MV-4-11 (cell line): ENCODE measurements at places on chromosomes 6 and 20.

GRCh38 chr6:130167655-130168054 lies 55.1 kb downstream of the SAMD3 start:
- DNase-seq = peak; percentile 62

DNA sequence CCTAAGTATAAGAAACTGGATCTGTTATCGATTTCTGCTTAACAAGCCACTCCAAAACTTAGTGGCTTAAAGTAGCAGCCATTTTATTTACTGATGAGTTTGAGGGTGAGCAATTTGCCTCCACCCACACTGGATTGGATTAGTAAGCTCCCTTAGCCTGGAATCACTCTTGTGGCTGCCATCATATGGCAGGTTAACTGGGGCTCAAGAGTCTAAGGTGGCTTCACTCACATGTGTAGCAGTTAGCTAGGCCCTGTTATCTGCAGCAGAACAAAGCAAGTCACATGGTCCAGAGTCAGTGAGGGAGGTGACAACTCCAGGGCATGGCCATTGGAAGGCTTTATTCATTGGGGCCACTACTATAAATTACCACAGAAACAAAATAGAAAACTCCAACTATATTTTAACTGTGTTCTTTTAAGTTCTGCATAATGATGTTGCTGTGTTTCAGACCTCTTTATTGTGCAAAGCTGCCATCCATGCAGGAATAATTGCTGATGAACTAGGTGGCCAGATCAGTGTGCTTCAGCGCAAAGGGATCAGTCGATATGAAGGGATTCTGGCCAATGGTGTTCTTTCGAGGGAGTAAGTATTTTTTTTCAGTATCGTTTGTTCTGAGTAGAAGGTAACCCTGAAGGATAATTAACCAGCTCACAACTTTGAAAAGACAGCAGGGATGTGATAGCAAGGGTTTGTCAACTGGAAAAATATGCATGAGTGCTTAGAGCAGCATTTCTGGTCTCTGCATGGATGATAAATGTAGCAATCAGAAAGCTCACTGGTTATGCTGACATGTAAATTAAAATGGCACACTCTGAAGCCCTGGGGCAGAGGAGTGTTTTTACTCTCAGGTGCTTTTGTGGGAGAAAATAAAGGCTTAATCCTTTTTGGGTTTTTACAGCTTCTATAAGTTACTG lies 49.6 kb downstream of the DCBLD1 start:
- no peak for DNase-seq

- no peak for DNase-seq
Observed at GRCh38 chr6:69555088-69555638, 241.6 kb downstream of the LMBRD1 start.

DNA sequence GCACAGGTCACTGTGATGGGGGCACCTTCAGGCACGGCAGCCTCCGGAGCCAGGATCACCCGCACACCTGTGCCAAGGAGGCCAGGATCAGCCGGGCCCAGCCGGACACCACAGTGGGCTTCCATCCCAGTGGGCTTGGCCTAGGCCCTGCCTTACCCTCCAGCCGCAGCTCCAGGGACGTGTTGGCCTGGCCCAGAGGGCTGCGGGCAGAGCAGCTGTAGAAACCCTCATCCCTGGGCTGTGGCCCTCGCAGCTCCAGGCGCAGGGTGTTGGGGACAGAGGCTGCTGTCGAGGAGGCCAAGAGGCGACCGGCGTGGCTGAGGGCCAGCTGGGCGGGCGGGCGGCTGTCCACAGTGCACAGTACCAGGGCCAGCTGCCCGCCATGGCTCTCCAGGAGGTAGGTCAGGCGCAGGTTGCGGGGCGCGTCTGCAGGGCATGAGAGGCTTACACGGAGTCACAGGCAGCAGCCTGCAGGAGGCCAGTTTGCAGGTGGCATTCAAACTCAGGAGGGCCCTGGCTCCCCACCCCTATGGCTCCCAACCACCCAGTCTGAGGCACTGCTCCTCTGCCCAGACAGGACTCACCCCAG lies 11.0 kb upstream of the ADAM33 start:
- no peak for DNase-seq

DNA sequence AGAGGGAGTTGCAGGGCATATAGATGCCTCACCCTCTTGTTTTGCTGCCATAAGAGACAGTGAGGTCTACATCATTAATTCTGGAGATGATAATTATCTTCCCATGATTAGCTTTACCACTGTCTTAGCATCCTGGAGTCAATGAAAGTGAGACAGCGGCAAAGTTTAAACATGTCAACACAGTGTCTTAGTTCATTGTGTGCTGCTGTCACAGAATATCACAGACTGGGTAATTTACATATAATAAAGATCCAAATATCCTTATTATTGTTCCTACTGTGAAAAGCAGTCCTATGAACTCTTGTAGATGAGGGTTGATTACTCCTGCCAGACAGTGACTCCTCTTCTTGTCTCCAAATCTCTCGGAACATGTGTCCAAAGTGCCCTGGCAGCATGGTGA lies 658.6 kb upstream of the ADGRB3 start:
- DNase-seq = no peak

- no peak for DNase-seq
Observed at GRCh38 chr20:22862671-22863230, 172.4 kb upstream of the SSTR4 start.

- no peak for DNase-seq
Observed at GRCh38 chr6:169384291-169384690, 130.6 kb upstream of the THBS2 start.

DNA sequence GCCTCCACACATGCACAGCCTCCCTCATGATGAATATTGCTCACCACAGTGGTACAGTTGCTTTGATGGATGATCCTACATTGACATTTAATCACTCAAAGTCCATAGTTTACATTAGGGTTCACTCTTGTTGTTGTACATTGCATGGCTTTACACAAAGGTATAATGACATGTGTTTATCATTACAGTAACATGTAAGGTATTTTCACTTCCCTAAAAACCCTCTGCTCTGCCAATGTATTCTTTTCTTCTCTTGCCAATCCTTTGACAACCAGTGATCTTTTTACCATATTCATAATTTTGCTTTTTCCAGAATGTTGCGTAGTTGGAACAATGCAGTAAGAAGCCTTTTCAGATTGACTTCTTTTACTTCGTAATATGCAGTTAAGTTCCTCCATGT lies 166.6 kb upstream of the KHDRBS2 start:
- peak; percentile 8 for DNase-seq

DNA sequence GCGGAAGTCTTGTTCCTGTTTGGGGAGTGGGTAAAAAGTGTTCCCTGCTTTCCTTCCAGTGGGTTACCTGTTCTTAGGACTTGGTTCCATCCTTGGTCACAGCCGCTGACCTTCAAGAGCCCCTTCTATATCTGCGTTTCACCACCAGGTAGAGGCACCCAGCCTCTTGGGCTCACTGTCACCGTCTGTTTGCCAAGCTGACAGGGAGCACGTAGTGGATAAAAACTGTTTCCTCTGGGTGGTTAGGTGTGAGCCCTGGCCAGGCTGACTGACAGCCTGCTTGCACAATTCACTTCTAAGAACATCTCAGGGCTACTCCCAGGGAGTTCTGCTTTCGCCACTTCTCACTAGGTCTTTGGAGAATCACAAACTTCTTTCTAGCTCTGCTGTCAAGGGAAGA lies 1.8 kb upstream of the JPH2 start:
- peak; percentile 82 for DNase-seq

- DNase-seq = no peak
Observed at GRCh38 chr6:36809941-36810803, 29.1 kb downstream of the CPNE5 start.

DNA sequence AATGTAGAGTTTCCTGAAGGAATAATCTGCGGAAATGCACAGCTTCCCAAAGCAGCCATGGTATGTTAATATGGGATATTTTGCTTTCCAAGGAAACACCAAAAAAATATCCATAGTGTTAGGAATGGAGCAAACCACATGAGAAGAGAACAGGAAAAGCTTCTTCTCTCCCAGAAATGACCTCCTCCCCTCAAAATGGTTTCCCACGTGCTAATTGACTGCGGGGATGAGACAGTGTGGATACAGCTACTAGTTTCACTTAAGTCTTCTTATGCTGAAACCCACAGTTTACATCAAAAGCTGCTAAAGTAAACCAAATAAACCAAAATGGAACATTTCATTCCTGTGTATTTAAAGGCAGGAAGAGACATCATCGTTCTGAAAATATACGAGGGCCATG lies 69.4 kb downstream of the FYN start:
- no peak for DNase-seq

GRCh38 chr6:139973669-139974344 lies 599.4 kb upstream of the CITED2 start:
- DNase-seq = peak; percentile 64

DNA sequence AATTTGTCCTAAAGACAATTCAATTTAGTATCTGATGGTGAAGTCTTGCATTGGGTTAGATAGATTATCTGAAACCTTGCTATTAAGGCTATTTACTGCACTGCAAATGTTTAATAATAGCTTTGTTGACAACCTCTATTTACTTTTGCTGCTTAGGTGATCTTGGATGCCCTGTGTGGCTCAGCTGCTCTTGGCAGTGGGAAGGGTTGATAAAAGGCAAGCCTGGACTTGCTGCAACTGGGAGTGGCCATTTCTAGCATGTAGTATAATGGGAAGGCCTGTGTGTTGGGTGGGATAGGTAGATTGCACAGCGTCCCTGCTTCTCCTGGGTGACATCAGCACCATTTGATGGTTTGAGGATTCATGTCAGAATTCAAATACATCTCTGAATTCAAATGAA lies 49.1 kb downstream of the ARMC2 start:
- no peak for DNase-seq

DNA sequence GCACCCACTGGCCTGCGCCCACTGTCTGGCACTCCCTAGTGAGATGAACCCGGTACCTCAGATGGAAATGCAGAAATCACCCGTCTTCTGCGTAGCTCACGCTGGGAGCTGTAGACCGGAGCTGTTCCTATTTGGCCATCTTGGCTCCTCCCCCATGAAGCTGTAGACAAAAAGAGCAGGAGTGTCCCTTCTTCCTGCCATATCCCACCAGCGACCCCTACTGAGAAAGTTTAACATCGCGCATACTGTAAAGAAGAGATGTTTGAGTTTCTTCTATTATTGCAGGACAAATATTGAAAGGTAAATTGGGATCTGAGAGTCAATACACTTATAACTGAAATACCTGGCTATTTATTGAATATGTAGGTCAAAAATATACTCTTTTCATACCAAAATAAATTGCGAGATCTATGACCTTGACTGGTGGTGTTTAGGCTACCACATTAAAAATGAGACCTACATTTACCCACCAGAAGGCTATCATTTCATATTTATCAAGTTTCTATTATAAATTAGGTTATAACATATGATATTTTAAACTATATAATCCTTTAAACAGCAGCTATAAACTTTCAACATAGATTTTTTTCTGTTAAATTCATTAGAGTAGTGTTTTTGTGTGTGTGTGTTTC lies 586.3 kb downstream of the HTR1B start:
- DNase-seq = no peak

GRCh38 chr6:127300411-127300810 lies 33.7 kb downstream of the RNF146 start:
- DNase-seq = no peak

GRCh38 chr6:52301326-52301725 lies 16.8 kb upstream of the MCM3 start:
- DNase-seq = no peak

DNA sequence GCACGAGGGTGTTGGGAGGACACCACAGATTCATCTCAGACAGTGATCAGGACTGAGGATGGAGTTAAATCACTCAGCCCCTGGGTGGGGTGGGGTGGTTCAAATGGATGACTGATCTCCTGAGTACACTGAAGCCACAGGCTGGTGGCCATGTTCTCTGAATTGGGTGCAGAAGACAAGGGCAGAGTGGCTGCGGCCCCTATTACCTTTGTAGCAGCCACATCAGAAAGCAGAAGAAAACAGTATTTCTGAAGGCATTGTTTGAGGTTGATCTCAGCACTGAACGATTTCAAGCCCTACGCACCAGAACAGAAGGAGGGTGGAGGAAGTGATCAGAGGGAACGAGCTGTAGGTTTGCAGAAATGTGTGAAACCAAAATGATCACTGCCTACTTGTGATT lies 71.6 kb downstream of the SH3BGRL2 start:
- no peak for DNase-seq

DNA sequence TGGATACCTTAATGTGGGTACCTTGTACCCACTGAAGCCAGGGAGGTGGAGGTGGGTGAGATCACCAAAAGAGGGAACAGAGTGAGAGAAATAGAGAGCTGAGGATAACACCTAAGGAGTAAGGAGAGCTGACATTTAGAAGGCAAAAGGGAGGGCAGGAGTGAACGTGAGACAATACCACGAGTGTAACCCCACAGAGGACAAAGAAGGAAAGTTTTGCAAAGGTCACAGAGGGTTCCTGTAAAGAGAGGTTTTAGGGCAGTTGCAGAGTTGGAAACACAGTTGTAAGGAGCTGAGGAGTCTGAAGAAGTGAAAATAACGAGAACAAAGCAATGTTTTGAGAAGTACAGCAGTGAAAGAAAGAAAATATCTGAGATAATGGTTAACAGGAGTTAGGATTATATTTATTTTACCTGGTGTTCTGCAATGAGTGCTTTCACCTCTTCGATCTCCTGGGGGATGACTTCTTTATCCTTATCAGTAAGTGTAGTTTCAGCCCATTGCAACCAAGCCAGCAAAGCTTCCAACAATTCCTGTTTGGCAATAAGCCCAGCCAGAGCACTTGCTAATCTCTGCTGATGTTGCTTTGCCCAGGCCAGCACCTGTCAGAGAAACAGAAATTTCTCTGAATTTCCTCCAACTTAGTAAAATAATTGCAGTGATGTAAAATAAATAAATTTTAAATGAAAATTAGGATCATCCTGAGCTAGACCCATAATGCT lies 166.8 kb downstream of the DST start:
- no peak for DNase-seq

GRCh38 chr6:17161076-17161475 lies 59.2 kb downstream of the STMND1 start:
- DNase-seq = no peak

GRCh38 chr20:46810448-46811223 lies 84.0 kb upstream of the EYA2 start:
- DNase-seq = no peak

DNA sequence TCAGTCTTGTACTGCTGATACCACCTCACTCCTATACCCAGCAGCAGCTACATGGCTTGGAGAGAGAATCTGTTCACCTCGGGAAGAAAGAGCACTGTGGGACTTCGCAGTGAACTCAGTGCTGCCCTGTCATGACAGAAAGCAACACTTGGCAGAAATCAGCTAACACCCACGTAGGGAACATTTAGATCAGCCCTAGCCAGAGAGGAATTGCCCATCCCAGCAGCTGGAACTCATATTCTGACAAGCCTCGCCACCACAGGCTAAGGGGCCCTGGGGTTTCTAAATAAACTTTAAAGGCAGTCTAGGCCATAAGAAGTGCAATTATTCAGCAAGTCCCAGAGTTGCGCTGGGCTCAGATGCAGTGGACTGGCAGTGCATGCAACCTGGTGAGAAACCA lies 1266.8 kb downstream of the GRIK2 start:
- DNase-seq = no peak

DNA sequence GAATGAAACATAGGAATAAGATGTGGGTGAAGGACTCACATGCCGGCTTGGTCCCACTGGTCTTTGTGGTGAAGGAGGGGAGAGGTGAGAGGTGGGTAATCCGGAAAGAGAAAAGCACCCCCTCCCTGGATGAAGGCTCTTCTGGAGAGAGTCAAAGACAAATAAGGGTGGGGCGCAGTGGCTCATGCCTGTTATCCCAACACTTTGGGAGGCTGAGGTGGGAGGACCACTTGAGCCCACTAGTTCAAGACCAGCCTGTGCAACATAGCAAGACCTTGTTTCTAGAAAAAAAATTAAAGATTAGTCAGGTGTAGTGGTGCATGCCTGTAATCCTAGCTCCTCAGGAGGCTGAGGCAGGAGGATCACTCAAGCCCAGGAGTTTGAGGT lies 3.1 kb downstream of the LTB start:
- no peak for DNase-seq
